Peyer's patch (tissue), 4 donors: ENCODE measurements at places on chromosomes 3 and 15.

GRCh38 chr3:126527455-126528211, 3.7 kb downstream of the CHST13 start:
- no peak for DNase-seq

DNA sequence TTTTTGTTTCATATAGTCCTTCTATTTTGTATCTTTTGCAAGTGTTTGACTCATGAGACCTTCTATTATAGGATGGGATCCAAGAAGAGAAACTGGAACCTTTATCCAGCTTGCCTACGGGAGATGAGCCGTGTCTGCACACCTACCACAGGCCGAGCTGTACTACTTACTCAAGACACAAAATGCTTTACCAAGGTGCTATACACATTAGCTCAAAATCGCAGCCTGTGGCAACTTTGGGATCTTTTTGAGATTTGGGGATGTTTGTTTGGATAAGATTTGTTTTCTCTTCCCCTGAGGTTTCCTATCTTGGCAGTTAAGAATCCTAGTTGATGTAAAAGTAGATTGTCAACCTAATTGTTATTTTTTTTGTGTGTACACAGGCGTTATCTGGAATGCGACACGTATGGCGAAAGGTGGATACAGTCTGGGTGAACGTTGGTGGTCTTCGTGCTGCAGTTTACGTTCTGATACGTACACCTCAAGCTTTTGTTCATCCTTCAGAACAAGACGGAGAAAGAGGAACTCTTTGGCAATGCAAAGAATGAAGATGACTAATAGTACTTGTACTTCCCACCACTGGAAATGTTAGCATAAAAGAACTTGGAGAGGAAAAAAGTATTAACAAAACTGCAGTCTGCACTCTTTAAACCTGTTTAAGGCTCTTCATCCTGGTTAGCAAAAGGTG, 13.1 kb upstream of the SETD5 start:
- DNase-seq, result no peak

- no peak for DNase-seq
Measured at GRCh38 chr3:126339466-126339865, 17.7 kb downstream of the KLF15 start.

DNA sequence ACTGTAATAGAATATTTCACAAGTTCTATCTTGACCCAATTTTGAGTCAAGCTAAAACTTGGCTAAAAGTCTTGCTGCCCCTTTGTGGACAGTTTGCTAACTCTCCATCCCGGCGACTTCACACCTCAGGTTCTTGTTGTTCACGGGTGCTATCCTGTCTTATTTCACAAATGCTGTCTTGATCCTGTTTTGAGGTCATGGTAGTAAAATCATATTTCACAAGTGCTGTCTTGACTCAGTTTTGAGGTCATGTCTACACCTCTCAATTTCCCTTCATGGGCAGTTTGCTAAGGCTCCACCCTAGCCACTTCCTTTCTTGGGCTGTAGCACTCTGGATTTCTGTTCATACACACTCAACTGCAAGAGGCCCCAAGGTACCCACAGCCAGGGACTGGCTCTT, 45.0 kb upstream of the GK5 start:
- no peak for DNase-seq

DNA sequence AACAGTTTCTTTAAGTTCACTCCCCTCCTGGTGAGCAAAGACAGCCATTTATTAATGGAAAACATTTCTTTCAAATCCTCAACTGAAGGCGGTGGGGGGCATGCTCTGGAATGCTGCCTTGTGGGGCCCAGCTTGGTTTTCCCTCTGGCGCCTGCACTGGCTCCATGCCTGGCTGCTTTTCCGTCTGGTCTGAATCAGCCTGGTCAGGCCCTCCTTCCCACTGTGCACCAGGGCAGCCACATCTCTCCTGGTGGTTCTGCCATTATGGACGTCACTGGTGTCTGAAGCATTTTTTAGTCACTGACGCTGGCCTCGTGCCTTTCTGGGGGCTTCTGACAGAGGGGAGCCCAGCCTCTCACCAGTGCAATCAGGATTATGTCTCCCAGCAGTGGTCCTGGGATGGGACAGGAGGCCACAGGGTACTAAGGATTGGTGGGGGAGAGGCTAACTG, 57.6 kb upstream of the APEH start:
- no peak for DNase-seq

- no peak for DNase-seq
Measured at GRCh38 chr15:100726070-100726420, 123.7 kb downstream of the ASB7 start.

DNA sequence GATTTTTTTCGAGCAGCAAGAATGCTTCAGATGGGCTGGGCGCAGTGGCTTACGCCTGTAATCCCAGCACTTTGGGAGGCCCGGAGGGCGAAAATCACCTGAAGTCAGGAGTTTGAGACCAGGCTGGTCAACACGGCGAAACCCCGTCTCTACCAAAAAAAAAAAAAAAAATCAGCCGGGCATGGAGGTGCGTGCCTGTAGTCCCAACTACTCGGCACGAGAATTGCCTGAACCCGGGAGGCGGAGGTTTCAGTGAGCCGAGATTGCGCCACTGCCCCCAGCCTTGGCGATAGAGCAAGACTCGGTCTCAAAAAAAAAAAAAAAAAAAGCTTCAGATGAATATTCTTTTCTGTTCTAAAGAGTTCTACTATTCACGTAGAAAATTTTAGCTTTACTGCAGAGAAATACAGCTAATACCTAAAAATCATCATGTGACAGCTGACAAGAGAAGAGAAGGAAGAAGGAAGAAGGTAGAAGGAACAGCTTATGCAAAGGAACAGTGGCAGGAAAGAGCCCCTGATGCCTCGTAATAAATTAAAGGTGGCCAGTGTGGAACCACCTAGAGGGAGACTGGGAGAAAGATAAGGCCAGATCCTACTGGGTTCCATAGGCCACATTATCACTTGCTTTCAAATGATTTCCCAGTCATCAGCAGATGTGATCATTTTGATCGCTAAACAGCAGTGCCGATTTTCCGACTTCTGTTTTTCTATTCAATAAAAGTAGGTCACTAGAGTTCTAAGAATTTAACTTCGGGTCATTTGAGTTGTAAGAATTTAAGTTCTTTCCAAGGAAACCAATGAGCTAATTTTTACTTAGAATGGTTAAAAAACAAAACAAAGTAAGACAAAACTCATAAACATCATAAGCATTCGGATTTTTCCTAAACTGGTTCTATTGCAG, 1.5 kb downstream of the CMTM6 start:
- no peak for DNase-seq

DNA sequence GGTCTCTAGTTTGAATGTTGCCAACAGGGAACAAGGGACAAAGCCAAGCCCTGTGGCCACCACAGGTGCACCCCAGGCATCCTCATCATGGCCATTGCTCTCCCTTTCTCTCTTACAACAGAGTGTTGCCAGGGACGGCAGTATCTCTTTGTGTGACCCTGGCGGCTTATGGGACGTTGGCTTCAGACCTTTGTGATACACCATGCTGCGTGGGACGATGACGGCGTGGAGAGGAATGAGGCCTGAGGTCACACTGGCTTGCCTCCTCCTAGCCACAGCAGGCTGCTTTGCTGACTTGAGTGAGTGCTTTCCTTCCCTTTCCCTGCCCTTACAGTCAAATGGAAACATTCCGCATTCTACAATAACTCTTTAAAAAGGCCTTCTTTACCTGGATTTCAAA, 38.2 kb downstream of the BOC start:
- DNase-seq, result no peak

DNA sequence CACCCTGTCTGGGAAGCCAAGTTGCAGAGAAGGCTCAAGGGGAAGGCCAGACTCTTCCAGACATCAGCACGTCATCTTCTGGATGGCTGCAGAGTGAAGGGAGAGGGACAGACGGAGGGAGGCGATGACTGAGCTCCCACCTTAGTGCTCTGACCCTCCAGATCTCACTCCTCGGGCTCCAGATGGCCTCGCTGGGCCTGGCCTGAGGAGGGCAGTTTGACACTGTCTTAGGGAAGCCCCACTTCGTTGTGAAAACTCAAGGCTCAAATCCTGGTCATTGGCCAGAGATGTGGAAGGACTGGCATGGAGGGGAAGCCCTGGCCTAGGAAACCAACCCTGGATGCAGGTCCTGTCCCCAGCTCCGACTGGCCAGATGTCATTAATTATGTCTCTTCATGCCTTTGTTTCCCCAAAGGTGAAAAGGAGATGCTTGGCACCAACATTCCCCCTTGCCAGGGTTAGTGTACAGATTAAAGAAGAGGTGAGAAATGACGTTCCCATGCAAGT, 70.4 kb downstream of the ADCY5 start:
- DNase-seq, result no peak

DNA sequence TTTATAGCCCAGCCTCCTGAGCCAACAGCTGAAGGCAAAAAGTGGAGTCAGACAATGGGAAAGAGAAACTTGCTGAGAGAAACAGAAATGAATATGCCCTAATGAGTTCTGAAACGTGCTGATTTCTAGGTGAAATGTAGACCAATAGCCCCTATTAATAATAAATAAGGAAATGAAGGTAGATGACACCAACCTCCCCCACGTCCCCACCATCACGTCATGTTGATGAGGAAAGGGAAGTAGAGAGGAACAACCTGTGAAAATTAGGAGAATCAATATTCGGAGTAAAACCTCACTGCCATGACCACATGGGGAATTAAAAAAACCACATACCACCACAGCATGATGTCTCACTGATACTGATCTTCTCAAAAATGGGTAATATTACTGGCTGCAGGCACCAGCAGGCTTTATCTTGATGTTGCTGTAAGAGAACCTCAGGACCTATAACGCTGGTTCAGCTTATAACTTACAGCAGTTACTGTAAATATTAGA, 64.0 kb downstream of the KAT2B start:
- no peak for DNase-seq

DNA sequence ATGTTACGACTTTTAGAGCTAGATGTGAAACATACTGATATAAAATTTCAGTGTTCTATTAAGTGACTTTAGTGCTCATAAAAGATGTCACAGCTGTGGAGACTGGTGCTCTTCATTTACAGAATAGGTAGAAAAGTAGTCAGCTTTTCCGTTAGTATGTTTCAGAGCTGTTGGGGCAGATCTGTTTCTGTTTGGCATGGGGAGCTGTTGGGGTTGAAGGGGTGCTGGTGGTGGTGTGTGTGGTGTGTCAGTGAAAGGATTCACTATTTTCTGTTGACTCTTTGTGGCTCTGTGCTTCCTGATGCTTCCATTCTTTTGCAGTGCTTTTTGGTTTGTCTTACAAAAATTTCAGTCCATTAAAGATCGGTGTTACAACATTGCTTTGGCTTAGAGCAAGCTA, 3.2 kb downstream of the UBE2E2 start:
- DNase-seq, result no peak

GRCh38 chr3:160183345-160184076, 41.7 kb upstream of the C3orf80 start:
- no peak for DNase-seq

DNA sequence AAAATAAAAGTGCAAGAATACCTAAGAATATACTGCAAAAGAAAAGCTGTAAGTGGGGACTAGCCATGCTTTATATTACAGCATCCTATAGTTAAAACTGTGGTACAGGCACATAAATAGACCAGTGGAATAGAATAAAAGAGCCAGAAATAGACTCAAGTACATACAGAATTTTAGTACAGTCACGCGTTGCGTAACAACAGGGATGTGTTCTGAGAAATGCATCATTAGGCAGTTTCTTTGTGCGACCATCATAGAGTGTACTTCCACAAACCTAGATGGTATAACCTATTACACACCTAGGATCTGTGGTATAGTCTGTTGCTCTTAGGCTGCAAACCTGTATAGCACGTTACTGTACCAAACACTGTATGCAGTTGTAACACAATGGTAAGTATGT, 61.8 kb downstream of the PCCB start:
- DNase-seq, result no peak

GRCh38 chr3:114093596-114093995, 37.1 kb downstream of the QTRT2 start:
- no peak for DNase-seq

GRCh38 chr3:14691719-14692118, 16.8 kb downstream of the C3orf20 start:
- no peak for DNase-seq

- DNase-seq, result no peak
Measured at GRCh38 chr15:98926236-98926635, 81.4 kb downstream of the PGPEP1L start.

DNA sequence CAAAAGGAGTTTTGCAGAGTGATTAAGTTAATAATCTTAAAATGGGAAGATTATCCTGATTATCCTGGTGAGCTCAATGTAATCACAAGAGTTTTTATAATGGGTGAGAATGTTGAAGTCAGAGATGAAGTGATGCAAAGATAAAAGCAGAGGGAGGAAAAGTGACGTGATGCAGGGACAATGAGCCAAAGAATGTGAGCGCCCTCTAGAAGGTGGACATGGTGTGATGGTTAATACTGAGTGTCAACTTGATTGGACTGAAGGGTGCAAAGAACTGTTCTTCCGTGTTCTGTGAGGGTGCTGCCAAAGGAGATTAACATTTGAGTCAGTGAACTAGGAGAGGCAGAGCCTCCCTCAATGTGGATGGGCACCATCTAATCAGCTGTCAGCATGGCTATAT, 569.6 kb upstream of the AGTR1 start:
- no peak for DNase-seq

DNA sequence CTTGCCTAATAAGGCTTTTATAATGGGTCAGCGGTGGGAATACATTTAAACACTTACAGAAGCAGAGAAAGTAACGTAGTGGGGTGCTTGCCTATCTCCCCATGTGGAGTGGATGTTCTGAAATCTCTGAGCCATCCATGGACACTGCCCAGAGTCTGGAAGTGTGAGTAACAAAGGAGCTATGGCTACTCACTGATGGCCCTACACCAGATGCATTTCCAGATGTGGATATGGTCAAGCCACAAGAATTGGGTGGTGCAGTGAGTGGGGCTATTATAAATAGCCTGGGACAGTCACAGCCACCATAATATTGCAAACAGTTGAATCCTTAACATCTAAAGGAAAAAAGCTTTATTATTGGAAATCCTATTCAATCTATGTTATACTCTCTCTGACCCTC, 96.6 kb downstream of the CGNL1 start:
- DNase-seq, result no peak

- DNase-seq, result no peak
Measured at GRCh38 chr3:1326546-1326945, 233.7 kb downstream of the CNTN6 start.

DNA sequence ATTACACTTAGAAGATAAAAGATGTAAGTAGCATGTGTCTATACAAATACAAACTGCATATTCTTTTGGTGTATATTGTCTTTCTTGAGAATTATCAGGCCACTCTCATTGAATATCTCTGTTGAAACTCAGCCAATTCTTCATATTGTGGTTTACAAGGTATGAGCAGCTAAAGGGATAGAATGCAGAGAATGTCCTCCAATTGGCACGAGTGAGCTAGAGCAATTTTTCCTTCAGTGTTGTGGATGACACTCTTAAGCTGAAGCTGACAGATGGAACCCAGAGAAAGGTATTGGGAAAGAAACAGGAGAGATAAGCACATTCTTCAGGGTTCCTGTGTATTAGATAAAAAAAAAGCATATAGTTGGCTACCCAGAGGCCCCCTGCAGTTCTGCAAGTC, 453.1 kb downstream of the EPHA3 start:
- no peak for DNase-seq
